NCI-H1092 (cell line): ENCODE measurements at places on chromosomes 2 and 18.

DNA sequence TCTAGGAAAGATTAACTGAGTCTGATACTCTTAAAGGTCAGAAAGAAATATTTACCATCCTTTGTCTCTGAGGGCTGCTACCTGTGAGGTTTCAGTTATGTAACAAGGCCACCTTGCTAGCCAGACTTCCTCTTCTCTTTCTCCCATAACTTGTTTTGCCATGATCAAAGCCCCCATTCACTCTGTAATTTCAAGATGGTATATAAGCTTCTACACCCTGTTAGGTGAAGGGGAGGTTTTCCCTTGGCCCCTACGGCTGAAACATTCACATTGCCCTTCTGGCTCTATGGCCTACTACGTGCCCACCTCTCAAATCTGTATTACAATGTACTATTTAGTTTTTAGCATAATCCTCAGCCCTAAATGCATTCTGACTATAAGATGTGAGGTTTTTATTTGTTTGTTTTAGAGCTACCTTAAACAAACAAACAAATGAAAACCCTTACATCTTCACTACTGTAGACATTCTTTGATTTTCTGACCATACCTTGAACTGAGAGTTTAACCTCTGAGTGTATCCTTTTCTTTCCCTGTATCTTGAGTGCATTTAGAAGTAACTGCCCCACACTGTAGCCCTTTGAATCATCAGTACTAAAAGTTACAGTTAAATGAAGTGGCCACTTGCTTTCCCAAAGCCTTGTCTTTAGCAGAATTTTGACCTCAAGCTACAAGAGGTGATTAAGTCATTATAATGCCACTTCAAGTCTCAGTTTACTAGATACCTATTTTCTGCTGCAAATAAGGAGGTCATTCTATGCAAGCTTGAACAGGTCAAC lies 332.2 kb downstream of the SOCS6 start:
- no peak for DNase-seq

GRCh38 chr18:39453356-39453755 lies 1887.8 kb upstream of the CELF4 start:
- no peak for DNase-seq

DNA sequence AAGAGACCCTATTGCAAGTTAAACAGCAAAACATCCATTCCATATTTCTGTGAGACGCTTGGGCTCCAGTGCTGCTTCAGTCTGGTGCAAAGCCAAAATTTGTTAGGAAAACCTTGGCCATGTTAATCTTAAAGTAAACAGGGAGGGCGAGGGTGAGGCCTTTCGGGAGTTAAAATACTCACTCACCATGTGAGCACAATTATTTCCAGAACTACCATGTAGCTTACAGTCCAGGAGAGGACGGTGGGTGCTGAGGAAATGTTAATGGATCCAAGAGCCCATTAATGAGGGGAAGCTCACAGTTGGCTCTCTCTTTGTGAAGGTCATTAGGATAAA lies 286.4 kb downstream of the SLC8A1 start:
- peak; percentile 73 for DNase-seq

DNA sequence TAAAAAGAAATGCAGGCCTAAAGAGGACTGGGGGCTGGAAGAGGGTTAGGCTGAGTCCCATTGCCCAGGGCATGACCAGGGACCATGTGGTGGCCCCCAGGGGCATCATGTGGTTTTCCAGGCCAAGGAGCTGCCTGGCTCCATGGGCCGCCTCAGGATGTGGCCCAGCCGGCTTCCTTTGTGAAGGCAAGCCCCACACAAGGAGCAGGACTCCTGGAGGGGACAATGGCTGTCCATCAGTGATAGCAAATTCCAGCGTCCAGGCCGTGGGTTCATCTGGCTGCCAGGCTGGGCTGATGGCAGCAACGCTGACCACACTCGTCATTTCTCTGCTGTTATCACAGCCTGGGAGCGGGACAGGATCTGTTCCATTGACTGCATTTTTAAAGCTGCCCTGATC lies 82.5 kb downstream of the GBX2 start:
- DNase-seq, result no peak

DNA sequence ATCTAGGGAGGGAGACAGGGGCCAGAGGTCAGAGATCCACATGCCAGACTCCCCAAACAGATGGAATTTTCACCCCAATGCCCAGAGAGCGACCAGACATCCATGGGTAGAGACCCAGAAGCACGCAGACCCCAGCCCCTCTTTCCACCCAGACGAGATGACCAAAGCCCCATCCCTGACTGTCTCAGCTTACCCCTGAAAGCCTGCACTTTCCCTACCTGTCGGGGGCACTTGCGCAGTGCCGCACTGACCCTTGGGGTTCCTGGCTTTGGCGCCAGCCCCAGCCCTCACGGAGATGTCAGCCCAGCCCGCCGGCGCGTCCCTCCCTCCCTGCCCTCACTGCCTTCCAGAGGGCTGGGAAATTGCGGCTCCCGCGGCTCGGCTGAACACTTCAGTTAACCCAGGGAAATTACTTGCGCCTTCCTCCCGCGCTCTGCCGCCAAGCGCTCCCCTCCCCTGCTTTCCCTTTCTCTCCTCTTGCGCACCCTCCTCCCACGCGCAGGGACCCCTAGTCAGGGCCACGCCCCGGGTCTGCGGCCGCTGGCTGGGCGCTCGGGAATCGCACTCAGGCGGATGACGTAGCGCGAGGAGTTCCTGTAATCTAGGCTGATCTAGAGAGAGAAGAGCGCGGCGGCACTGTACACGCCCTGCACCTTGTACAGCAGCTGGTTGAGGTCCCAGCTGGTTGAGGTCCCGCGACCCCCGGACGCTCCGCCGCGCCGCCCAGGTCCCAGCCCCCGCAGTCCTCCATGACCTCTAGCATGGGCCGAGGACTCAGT lies 12.0 kb downstream of the ALPG start:
- DNase-seq, result no peak

DNA sequence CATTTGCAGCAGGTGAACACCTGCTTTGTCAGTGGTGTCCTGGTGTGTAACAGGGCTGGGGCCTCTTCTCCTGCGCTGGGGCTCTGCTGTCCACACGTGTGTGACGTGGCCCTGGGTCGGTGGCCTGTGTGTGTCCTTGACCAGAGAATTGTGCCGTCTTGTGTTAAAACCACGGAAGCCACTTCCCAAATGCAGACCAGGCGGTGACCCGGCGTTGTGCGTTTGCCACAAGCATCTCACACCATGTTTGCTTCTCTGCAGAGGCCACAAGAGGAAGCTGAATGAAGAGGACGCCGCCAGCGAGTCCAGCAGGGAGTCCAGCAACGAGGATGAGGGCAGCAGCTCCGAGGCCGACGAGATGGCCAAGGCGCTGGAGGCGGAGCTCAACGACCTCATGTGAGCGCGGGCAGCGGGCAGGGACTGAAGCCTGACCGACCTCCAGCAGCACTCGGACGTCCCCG lies 44.3 kb upstream of the KCNG2 start:
- DNase-seq, result no peak

DNA sequence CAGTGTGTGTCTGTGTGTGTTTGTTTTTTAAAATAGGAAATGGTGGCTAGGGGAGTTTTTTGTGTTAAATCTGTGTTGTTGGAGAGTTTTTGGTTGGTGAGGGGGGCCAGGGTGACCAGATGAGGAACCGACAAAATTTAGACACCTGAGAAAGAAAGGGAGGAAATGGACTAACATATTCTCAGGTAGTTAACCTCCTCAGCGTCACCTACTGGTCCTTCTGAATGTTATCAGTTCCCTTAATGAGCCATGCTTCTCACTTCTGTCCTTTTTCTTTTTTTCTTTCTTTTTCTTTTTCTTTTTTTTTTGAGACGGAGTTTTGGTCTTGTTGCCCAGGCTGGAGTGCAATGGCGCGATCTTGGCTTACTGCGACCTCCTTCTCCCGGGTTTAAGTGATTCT lies 107.0 kb downstream of the FMNL2 start:
- DNase-seq, result no peak

GRCh38 chr2:101337877-101338276 lies 29.4 kb upstream of the RNF149 start:
- DNase-seq, result no peak

DNA sequence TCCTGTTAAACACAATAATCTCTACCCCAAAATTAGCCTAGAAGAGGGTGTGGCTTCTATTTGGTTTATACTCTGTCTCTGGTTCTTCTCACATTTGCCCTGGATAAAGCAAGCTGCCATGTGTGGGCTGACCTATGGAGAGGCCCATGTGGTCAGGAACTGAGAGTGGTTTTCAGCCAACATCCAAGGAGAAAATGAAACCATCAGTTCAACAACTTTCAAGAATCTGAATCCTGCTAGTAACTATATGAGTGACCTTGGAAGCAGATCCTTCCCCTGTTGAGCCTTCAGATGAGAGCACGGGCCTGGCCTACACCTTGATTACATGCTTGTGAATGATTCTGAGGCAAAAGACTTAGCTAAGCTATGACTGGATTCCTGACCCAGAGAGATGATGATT lies 11.5 kb upstream of the TRIB2 start:
- DNase-seq, result no peak

DNA sequence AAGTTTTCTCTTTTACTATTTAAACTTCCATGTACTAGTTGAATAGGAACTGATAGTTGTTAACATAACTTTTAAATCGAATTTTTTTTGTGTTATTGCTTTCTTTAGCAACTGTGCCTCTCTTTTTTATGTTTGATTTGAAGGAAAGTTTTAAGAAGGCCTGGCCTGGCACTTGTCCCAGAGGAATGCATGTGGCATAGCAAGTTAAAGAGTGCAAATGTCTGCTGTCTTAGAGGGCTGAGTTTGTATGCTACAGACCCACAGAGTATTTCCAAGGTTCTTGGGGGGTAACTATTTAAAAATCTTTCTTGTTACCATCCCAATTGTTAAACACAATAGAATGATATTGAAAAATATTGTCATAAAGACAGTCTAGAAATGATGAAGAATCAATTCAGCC lies 47.0 kb downstream of the MTCL1 start:
- DNase-seq, result no peak

DNA sequence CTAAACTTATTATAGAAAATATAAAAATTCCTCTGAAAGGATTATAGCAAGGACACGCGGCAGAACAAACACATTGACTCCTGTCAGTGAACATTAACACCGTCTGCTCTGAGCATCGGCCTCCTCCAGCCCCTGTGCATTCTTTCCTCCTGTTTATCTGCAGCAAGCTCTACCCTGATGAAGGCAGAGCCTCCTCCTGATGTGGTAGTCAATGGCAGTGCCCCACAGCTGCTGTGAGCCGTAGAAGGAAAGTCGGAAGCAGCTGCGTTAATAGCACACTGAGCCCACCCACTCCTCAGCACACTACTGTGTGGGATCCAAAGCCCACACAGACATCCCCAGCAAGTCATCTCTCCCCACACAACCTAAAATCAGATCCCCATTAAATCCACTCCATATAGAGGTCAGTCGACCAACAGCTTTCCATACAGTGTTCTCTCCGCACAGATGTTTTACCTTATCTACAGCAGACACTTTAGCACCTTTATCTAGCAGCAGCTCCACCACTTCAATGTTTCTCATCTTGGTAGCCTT lies 41.0 kb downstream of the KIDINS220 start:
- no peak for DNase-seq

DNA sequence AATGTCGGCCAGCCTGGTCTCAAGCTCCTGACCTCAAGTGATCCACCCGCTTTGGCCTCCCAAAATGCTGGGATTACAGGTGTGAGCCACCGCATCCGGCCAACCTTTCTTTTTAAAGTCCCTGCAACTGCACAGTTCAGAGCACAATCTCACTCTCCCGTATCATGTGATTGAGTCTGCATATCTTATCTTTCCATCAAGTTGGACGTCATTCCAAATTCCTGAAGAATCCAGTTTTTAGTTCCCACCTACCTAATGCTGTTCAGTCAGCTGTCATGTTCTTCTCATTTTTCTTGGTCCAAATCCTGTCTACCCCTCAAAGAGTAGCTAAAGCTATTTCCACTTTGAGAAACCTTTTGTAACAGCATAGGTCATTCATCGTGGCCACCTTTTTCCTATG lies 110.8 kb upstream of the FBXO11 start:
- DNase-seq, result no peak

DNA sequence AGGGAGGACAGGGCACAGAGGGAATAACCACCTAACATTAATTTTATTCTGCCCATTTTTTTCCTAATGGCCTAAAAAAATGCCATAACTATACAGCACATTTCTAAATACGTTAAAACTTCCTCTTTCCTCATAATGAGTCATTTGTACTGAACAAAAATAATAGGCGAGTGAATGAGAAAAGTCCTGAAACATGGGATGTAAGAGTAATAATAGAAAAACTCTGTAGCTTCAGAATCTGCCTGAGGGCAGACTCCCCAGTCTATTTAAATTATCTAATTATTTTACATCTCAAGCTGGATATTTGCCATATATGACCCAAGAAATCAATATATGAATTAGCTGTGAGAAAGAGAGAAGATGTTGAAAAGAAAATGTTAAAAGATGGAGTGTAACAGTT lies 285.1 kb downstream of the TMX3 start:
- DNase-seq, result no peak

DNA sequence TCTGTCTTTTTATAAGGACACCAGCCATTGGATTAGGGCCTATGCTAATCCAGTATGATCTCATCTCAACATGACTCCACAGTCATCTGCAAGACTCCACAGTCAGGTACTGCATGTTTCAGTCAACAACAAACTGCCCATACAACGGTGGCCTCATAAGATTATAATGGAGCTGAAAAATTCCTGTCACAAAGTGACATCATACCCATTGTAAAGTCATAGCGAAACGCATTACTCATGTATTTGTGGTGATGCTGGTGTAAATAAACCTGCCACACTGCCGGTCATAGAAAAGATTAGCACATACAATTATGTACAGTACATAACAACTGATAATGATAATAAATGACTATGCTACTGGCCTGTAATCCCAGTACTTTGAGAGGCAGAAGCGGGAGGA lies 102.2 kb downstream of the TEX51 start:
- DNase-seq, result no peak

DNA sequence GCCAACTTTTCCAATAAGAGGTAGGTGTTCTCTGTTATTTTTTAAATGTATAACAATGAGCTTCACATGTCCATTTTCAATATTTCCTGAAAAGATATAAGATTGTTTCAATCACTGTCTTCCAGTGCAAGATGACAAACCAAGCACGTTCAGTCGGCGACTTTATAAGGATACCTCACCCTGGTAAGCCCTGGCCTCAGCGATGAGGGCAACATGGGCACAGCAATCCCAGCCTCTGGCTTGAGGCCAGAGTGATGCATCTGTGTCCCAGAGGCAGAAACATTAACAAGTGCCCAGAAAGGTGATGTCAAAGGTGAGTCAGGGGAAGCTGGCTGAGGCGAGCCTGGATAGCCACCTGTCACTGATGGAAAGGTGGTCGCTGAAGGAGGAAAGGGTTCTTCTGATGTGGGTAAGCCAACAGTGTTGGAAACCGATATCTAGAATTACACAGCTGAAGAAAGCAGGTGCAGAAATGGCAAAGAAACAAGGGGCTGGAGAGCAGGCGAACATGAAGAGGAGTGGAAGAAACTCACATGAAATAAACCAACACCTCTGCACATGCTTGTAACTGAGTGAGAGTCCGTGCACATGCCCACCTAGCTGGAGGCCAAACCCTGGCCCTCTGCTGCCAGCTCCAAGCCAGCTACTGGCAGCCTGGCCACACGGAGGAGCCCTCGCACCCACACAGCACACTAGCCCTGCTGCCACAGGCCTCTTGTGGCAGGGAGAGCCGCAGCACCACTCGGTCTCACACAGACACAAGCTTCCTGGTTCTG lies 65.5 kb downstream of the FBXO15 start:
- peak; percentile 49 for DNase-seq
